ENCODE measurements at places on chromosomes 6 and 20. TPM values are rescaled to one million over a fixed set of nuclear protein-coding genes. Genes with fewer than 3 reads are reported as not detected.

The XKR7 gene
- total RNA-seq, result not detected

The BFSP1 gene
- 1.3 TPM for total RNA-seq

The DDX39B gene
- 221 TPM for total RNA-seq

The POLH gene
- 28.0 TPM for total RNA-seq

The SLC22A16 gene
- total RNA-seq, result not detected

The STMND1 gene
- not detected for total RNA-seq

The AURKA gene
- 6.0 TPM for total RNA-seq

The DUSP15 gene
- 0.20 TPM for total RNA-seq
